Fibroblast of villous mesenchyme (primary cell): ENCODE measurements at places on chromosomes 3 and 15. TPM values are rescaled to one million over a fixed set of nuclear protein-coding genes. Genes with fewer than 3 reads are reported as not detected.

- DNase-seq, result no peak
Observed at GRCh38 chr3:7588236-7588635, 727.3 kb downstream of the GRM7 start.

DNA sequence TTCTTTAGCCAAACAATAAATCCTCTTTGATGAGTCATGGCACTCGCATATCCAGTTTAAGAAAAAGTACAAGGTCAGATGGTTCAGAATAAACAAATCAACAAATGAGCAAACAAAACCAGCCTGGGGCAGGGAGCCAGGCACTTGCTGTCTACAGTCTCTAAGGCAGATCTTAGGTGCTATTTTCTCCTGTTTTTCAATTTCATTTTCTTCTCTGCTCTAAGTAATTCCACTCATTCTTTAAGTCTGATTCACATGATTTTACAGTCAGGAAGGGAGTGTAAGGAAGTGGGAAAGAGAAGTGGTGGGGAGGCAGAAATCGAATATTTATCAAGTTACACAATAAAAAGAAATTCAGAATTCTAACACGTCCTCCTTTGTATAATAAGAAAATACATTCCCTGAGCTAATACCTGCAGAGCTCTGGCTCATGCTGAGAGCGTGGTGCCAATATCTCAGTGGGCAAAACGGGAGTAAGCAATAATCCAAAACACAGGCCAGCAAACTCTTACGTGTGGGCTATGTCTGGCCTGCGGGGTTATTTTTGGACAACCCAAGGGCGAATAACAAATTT lies 298.6 kb downstream of the ADAMTS17 start:
- DNase-seq, result peak; percentile 80

DNA sequence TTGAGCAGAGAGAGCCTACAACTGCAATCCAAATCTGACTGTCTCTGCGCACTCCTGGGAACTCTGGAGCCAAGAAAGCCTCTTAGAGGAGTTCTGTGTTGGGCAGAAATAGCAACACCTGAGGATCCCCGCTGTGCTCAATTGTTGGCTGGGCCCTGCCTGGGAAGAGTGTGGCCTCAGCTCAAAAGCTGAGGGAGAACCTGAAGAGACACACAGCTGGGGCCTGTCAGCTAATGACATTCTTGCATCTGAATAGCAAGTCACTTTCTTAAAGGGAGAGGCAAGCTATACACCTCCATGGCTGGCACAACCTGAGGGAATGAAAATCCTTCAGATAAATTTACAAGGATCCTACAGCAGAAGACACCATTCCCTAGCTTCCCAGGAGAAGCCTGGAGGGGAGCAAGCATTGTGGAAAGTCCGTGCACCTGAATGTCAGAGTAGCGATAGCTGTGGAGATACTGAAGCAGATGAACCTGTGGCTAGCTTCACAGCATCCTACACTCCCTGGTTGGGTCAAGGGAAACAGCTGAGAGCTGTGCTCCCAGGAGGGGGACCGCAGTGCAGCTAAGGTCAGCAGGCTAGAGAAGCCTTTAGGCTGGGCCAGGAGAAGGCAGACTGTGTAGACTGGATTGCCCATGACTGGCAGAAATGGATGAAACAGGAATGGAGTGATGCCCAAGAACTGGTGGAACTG lies 159.9 kb upstream of the PFN2 start:
- DNase-seq, result no peak

DNA sequence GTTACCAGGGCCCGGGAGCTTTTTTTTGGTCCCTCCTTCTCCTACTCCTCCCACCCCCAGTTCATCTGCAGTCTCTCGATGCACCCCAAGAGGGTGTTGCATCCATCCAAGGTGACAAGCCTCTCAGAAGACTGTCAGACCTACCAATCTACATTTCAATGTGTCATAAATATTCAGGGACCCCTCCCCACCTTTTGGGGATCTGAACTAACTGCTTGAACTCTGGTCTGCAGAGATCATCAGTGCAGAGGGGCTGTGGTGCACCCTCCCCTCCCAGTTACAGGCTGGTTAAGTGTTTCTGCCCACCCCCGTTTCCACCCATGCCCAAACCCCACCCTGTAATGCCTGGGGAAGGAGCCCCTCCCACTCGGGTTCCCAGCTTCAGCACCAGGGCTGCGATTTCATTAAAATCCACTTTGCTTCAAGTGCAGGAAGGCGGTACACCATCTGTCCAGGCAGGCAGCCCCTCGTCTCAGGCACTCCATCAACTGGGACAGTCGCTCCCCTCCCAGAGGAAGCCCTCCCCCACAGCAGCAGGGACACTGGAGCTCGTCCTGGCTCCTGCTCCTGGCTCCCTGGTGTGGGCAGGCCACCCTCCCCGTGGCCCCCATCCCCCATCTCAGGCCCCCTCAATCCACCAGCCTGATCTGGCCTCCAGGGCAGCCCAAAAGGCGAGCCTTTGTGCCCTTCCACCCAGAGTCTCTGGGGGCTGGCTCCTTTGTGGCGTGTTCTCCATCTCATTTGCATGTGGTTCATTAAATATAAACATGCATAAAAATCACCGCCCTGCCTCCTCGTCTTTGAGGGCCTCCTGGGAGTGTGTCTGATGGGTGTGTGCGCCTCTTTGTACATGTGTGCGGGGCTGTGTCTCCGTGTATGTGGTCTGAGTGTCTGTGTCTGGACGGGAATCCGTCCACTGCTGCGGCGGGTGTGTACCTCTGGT lies 32.3 kb downstream of the RNU5B-1 start:
- no peak for DNase-seq

The SMCO1 gene
- total RNA-seq, result under 0.01 TPM in 1 of 2 replicates, not detected in the other

GRCh38 chr3:148873977-148874376 lies 8.9 kb downstream of the CPA3 start:
- no peak for DNase-seq

The NR2E3 gene
- total RNA-seq, result 0.86 and 0.97 TPM in 2 replicates

DNA sequence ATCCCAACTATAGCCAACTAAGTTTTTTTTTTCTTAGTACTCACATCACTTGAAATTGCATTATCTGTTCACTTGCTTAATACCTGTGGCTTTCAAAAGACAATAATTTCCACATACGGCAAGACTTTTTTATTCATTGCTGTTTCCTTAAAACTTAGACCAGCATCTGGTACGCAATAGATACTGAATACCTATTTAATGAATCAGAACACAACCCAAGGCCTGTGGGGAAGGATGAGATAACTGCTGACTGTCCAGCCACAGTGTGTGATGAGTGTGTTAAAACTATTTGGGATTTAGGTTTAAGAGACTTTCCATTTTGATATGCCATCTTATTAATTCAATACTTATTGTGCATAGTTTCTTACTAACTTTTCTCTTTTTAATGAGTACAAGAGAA lies 988.7 kb downstream of the NTRK3 start:
- peak; percentile 86 for DNase-seq

GRCh38 chr3:138367326-138367850 lies 19.0 kb downstream of the MRAS start:
- no peak for DNase-seq

The TRIM42 gene
- total RNA-seq, result not detected in 2 replicates
